Activated gamma-delta T cell treated with Interleukin-2 at 50 U/mL for 16 hours (primary cell): ENCODE measurements at places on chromosomes 12 and 14.

GRCh38 chr12:104909761-104910160, 48.3 kb downstream of the SLC41A2 start:
- DNase-seq: no peak

- peak; percentile 56 for DNase-seq
Observed at GRCh38 chr14:102516531-102517391, 7.2 kb upstream of the ANKRD9 start.

DNA sequence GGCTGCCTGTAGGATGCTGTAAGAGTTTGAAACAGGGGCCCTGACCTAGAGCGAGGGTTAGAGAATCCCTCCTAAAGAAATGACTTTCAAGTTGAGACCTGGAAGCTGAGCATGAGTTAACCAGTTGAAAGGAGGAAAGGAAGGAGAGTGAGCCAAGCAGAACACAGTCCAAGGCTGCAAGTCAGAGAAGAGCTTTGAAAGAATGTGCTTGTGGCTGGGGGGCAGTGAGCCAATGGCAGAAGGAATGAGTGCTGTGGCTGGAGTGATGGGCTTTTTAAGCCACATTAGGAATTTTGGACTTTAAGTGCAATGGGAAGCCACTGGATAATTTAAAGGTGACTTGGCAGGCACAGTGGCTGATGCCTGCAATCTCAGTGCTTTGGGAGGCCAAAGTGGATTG, 18.1 kb downstream of the CDKN1B start:
- DNase-seq: no peak

- DNase-seq: no peak
Observed at GRCh38 chr14:85445151-85445795, 84.7 kb upstream of the FLRT2 start.

- DNase-seq: peak; percentile 2
Observed at GRCh38 chr14:99516156-99516870, 35.1 kb downstream of the CCNK start.

DNA sequence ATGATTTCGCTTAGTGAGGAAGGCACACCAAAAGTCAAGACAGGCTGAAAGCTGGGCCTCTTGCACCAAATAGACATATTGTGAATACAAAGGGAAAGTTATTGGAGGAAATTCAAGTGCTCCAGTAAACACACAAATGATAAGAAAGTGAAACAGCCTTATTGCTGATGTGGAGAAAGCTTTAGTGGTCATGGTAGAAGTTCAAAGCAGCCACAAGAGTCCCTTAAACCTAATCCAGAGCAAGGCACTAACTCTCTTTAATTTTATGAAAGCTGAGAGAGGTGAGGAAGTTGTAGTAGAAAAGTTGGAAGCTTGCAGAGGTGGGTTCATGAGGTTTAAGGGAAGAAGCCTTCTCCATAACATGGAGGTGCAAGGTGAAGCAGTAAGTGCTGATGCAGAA, 988.3 kb downstream of the VRK1 start:
- DNase-seq: no peak

DNA sequence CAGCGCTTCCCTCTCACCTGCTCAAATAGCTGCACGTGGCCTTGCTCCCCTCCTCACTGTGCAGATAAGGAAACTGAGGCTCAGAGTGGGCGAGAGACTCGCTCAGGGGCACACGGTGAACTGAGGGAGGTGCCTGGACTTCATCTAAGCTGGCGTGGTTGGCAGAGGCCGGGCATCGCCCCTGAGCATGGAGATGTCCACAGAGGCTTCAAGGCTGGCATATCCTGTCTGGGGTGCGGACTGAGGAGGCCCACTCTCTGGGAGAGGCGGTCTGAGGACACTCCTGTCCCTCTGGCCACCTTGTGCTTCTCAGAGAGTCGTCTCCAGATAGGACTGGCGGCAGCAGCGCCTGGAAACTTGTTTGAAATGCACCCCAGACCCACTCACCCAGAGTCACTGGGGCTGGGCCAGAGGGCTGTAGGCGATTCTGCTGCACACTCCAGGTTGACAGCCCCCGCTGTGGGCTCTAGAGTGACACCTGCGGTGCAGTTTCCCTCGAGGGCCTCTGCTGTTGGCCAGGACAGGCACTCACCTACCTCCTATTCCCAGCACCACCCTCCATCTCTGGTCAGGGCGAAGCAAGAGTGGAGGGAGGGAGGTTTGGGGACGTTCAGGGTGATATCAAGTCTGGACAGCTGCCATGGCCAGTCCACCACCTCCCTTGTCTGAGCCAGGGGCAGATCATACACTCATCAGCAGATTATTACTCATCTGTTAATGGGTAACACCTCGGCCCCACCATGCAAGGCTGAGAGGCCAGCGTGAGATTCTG, 11.2 kb upstream of the LBHD2 start:
- DNase-seq: no peak

DNA sequence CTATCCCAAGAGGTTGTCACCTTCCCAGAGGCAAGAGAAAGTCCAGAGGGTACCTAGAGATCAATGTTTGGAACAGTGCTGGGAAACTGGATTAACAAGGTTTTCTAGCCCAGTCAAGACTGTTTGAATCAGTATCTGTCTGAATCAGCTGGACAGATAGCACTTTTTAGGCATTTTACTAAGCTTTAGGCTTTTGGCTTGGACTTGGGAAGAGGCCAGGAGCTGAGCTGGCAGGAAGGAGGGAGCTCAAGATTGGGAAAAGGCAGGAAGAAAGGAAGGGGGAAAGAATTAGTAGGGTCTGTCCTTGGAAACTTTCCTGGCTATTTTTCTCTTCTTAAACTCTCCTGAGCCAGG, 8.3 kb downstream of the IKZF4 start:
- DNase-seq: no peak

DNA sequence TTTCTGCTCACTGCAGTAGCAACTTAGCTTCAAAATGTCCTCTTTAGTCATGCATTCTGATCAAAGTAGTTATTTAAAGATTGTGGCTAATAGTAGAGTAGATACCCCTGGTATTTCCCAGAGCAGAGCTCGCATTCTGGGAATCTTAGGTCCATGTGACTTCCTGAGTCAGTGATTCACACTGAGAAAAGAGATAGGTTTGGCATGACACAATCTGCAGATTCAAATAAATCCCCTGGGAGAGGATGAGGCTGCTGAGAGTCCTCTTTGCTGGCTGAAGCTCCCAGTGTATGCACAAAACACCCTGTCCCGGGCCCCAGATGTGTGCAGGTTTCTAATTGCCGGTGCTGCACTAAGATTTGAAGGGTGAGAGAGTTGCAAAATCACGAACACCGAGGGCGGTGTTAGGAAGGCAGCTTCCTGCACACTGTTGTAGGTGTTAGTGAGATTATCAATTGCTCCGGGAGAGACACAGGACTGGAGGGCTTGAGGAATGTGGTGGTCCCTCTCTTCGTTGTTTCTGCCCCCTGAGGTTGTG, 233.2 kb downstream of the NRXN3 start:
- no peak for DNase-seq

DNA sequence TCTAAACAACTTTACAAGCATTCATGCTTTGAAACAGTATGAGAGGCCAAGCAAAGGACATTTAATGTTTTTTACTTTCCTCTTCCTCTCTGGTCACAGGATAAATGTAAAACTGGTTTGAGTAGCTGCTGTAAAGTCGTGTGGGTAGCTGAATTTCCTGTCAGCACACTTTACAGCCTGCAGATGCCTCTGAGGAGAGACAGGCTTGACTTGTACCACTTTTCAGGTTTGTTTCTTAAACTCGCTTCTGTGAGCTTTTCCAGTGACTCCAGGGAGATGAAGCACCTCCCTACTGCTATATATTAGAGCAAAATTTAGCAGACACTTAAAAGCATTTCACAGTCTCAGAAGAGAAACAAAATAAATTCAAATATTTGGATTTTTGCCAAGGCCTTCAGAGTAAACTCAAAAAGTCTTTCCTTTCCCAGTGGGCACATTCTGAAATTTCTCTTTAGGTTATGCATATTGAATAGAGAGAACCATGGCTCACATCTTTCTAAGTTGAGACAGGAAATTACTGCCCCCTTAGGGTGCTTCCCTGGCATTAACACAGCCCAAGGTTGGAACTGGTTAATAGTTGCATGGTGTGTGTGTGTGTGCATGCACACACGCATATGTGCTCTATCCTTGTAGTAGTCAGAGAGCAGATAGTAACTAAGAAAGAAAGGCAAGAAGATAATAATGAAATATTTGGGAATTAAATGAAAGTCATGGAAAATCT, 557.3 kb upstream of the MIS18BP1 start:
- DNase-seq: no peak

DNA sequence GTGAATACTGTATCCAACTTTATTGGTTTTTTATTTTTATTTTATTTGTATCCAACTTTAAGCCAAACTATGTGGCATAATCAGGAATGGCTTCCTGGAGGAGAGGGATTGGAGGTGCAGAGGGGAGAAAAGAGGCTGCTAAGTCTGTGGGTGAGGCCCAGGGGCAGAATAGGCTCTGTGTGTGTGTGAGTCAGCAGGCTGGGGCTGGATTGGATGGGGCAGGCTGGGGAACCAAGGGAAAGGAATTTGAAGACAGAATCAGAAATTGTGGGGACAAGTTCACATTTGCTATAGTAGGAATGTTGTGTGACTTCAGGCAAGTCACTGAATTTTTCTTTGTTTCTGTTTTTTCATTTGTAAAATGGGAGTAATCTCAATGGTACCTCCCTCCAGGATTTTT, 12.8 kb upstream of the RILPL1 start:
- DNase-seq: no peak

DNA sequence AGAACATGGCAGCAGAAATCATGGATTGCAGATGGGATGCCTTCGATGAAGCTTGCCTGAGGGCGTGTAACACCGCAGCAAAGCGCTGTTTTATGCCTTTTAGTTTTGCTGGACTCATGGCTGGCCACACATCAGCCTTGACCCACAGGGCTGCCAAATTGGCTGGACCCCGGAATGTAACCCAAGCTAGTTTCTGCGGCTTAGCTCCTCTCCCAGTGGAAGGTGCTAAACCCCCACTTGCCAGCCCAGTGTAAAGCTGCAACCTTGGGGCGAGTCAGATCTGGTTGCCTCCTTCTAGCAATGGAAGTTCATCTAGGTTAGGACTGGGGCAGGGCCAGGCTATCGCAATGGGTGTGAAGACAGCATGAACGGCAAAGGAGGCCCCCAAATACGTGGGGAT, 38.3 kb downstream of the MEG3 start:
- no peak for DNase-seq
